Uterus (tissue), 4 donors: ENCODE measurements at places on chromosomes 6 and 20. TPM values are rescaled to one million over a fixed set of nuclear protein-coding genes. Genes with fewer than 3 reads are reported as not detected.

The LY6G6F gene
- not detected for total RNA-seq

The ENPP5 gene
- 0.73 TPM for total RNA-seq

The TGM3 gene
- total RNA-seq: not detected

The SMLR1 gene
- total RNA-seq: not detected

The FAM83C gene
- not detected for total RNA-seq

The ABHD16B gene
- not detected for total RNA-seq

The MAS1L gene
- total RNA-seq: not detected

The IRAK1BP1 gene
- 4.6 TPM for total RNA-seq

The CYP21A2 gene
- not detected for total RNA-seq

The GSTA2 gene
- not detected for total RNA-seq

The TAAR8 gene
- total RNA-seq: not detected

The UQCC2 gene
- total RNA-seq: 46.0 TPM

The DYNLT2 gene
- total RNA-seq: 3.0 TPM

GRCh38 chr6:127897484-127897883 lies 3.4 kb downstream of the THEMIS start:
- no peaks in the 10 kb centered on the region for H3K4me1 ChIP-seq
- no peak overlapping the region for H3K4me3 ChIP-seq
- no peaks in the 10 kb centered on the region for H3K36me3 ChIP-seq
- DNase-seq: no peak
- no peaks in the 10 kb centered on the region for H3K27me3 ChIP-seq

GRCh38 chr6:17159240-17159639 lies 57.4 kb downstream of the STMND1 start:
- no peak overlapping the region for H3K4me3 ChIP-seq
- no peaks in the 10 kb centered on the region for H3K27me3 ChIP-seq
- no peak overlapping the region for H3K27ac ChIP-seq
- no peaks in the 10 kb centered on the region for H3K36me3 ChIP-seq

DNA sequence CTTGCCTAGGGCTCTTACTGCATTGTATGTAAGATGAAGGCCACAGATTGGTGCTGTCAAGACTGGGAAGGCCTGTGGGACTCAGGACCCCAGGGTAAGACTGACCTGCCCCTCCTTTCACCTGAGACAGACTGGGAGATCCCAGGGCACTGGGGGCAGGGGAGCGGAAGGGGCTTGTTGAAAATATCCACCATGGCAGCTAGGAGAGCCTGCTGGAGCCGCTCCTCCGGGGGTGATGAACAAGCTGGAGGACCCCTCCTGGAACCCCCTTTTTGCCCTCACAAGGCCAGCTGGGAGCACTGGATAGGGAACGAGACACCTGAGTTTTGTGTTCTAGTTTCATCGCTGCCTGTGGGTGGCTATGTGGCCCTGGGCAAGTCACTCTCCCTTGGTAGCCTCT lies 9.2 kb upstream of the SDCBP2 start:
- H3K27ac ChIP-seq: peak overlapping the region; percentile 60
- no peaks in the 10 kb centered on the region for H3K27me3 ChIP-seq
- H3K4me1 ChIP-seq: no peaks in the 10 kb centered on the region
- no peak for DNase-seq

DNA sequence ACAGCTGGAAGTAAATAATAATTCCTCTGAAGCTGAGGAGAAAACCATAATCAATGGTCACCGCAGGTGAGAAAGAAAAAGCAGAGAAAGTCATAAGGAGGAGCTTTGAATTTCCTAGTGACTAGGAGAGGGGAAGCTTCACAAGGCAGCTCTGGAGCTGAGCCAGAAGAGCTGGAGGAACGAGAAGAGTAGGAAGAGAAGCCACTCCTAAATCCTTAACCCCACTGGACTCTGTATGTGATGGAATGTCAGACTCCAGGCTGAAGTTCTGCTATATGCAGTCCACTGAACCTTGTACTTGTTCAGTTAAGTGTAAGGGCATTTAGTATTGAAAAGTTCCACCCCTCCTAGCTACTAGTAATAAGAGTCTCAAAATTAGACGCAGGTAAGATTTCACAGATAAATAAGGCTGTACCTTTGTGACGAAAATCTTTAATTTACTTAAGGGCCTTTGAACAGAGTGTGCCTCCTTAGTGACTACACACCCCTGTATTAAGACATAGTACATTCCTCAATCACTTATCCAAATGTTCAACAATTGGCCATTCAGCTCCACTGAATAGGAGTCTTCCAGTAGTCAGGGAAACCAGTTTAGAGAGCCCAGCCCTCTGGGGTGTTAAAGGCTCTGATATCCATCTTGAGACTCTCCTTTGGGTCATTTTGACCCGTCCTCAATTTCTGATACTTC lies 71.4 kb upstream of the UFL1 start:
- H3K27ac ChIP-seq: no peak overlapping the region
- DNase-seq: no peak
- H3K27me3 ChIP-seq: no peaks in the 10 kb centered on the region
- H3K36me3 ChIP-seq: no peaks in the 10 kb centered on the region
- H3K4me3 ChIP-seq: no peak overlapping the region

GRCh38 chr6:90720404-90720803 lies 133.5 kb upstream of the MAP3K7 start:
- H3K36me3 ChIP-seq: no peaks in the 10 kb centered on the region
- H3K4me1 ChIP-seq: no peaks in the 10 kb centered on the region
- H3K4me3 ChIP-seq: no peak overlapping the region
- DNase-seq: no peak
- H3K27ac ChIP-seq: no peak overlapping the region

DNA sequence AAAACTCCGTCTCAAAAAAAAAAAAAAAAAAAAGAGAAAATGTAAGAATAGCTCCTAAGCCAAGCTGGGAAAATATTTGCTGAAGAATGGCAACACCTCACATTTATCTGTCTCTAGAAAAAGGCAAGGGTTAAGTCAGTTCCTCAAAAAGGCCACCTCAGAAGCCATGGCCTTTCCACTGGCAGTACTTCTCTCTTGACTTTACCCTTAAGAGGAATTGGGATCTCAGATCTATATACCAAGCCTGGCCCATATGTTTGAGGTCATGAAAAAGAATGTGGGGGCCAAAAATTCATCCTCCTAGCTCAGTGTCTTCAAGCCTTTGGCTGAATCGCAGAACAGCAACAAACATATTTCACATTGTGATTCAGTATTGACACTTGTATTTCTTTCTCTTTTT lies 10.9 kb upstream of the NCOA3 start:
- no peaks in the 10 kb centered on the region for H3K4me1 ChIP-seq
- DNase-seq: no peak
- no peak overlapping the region for H3K4me3 ChIP-seq
- H3K27me3 ChIP-seq: no peaks in the 10 kb centered on the region
- H3K27ac ChIP-seq: no peak overlapping the region

GRCh38 chr6:110635096-110635495 lies 158.7 kb upstream of the SLC22A16 start:
- H3K27me3 ChIP-seq: no peaks in the 10 kb centered on the region
- no peaks in the 10 kb centered on the region for H3K4me1 ChIP-seq
- DNase-seq: no peak
- H3K36me3 ChIP-seq: no peaks in the 10 kb centered on the region
- H3K4me3 ChIP-seq: no peak overlapping the region

DNA sequence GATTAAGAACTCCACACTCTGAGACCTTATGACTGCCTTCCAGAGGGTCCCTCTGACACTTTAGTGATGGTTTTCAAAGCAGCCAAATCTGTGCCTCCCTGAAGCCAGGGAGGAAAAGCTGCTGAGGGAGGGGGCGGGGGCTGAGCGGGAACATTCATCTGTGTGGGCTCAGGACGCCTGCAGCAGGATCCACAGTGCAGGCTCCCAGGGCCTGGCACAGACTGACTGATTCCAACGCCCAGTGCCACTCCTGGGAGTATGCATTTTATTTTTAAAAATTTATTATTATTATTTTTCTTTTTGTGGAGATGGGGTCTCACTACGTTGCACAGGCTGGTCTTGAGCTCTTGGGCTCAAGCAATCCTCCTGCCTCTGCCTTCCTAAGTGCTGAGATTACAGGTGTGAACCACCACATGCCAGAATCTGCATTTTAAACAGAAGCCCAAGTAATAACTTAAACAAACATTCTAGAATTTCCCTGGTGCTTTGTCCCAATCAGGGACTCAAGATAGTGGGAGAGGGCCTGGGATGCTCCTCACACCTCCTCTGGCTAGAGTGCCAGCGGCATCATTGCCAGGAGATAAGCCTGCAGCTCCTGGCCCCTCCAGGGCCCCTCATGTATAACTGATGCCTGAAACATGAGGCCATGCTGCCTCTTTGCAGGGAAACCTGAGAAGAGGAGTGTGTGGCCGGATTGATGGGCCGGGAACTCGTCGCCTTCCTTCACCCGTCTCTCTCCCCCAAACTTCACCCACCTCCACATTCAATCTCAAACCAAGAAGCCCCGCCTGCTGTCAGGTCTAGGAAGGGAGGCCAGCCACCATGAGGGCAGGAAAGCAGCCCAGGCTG lies 438 bp upstream of the TMC2 start:
- H3K4me1 ChIP-seq: no peaks in the 10 kb centered on the region
- H3K36me3 ChIP-seq: no peaks in the 10 kb centered on the region
- H3K27me3 ChIP-seq: no peaks in the 10 kb centered on the region
- no peak for DNase-seq
- no peak overlapping the region for H3K4me3 ChIP-seq

- H3K4me1 ChIP-seq: no peaks in the 10 kb centered on the region
- H3K36me3 ChIP-seq: no peaks in the 10 kb centered on the region
- no peak overlapping the region for H3K4me3 ChIP-seq
- peak; percentile 15 for DNase-seq
Observed at GRCh38 chr6:113328886-113329381, 528.2 kb upstream of the MARCKS start.

GRCh38 chr6:98657764-98658163 lies 176.6 kb upstream of the POU3F2 start:
- H3K4me1 ChIP-seq: no peaks in the 10 kb centered on the region
- no peak overlapping the region for H3K4me3 ChIP-seq
- DNase-seq: no peak
- H3K27me3 ChIP-seq: no peaks in the 10 kb centered on the region
- no peak overlapping the region for H3K27ac ChIP-seq
- H3K36me3 ChIP-seq: no peaks in the 10 kb centered on the region

DNA sequence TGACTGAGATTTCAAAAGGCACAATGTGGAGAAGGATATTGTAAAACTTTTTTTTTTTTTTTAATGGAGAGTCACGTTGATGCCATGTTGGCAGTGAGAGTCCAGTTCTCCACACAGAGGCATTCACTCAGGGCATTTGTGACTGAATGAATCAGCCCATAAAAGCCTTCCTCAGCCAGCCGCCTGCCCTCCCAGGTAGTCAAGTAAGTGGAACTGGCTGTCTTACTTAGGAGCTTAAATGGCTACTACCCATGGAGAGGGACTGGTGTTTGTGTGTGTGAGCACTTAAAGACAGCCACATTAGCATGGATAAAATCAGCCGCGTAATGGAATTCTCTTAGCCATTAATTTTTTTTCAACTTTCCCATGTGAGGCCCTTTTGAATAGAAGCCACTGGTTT lies 12.6 kb downstream of the AAR2 start:
- DNase-seq: no peak
- no peaks in the 10 kb centered on the region for H3K4me1 ChIP-seq
- no peaks in the 10 kb centered on the region for H3K36me3 ChIP-seq
- no peak overlapping the region for H3K4me3 ChIP-seq

DNA sequence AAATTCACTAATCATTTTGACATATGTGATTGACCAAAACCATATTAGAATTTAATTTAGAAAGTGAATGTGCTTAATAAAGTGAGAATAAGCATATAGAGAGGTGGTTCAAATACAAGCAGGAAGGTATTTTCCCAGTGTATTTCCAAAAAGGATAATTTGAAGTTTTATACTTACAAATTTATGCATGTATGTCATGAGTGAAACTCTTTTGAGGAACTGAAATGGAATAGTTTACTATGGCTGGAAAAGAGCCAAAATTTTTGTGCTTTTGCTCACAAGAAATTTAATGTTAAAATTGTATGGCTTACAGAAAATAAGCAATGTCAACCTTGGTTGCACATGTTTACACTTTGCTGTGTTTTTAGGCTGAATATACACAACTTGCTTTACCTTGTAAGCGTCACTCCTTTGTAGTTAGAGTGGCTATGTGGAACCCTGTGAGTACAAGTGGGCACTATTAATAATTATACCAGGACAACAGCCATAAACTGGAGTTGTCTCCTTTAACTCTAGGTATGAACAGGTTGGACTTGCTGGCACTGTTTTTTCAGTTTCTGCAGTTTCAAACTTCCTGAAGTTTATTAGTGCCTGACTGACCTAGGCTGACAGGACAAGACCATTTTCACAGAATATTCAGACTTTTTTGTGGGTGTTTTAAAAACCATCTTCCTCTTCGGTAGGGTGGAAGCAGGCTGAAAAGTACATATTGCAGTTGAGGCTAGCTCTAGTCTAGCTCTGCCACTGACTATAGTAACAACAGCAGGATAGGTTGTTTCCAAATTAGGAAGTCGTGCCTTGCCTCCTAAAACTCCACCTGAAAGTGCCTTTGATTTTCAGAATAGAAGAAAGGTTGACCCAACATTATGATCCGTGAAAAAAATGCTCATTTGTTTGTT lies 6.0 kb downstream of the AFDN start:
- H3K4me1 ChIP-seq: no peaks in the 10 kb centered on the region
- H3K36me3 ChIP-seq: no peaks in the 10 kb centered on the region
- no peaks in the 10 kb centered on the region for H3K27me3 ChIP-seq

GRCh38 chr6:20900389-20901160 lies 366.3 kb downstream of the CDKAL1 start:
- H3K36me3 ChIP-seq: no peaks in the 10 kb centered on the region
- no peak overlapping the region for H3K4me3 ChIP-seq
- DNase-seq: no peak
- no peaks in the 10 kb centered on the region for H3K27me3 ChIP-seq

- DNase-seq: no peak
- H3K4me1 ChIP-seq: no peaks in the 10 kb centered on the region
- no peaks in the 10 kb centered on the region for H3K36me3 ChIP-seq
- no peak overlapping the region for H3K27ac ChIP-seq
Observed at GRCh38 chr6:131764350-131764749, 43.5 kb upstream of the ENPP1 start.

- DNase-seq: no peak
- no peak overlapping the region for H3K27ac ChIP-seq
- H3K4me3 ChIP-seq: no peak overlapping the region
- no peaks in the 10 kb centered on the region for H3K4me1 ChIP-seq
- no peaks in the 10 kb centered on the region for H3K27me3 ChIP-seq
Observed at GRCh38 chr6:7821426-7821825, 89.2 kb downstream of the TXNDC5 start.

DNA sequence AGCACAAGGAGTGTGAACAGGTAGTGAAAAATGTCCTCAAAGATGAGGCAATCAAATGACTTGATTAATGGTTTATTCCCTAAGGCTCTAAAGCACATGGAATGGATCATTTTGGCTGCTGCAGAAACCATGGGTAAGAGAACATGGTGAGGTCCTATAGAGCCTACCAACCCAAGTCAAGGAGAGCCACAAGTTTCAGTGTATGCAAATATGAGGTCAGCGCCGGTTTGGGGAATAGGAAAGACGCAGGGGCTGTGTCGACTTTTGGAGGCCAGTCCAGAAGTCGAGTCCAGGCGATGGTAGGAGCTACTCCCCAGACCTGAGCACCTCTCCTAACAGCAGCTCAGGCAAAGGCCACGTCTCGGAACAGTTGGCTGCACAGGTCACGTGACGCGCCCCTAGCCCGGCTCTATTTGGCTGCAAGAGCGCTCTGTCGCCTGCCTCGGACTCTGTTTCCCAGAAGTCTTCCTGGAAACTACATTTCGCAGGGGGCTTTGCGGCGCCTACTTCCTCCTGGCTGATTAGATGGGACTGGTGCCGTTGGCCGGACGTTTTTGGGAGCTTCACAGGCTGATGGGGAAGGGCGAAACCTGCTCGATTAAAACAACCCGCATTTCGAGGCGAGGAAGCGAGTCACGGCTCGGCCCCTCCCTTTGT lies 74.4 kb upstream of the CHD6 start:
- no peaks in the 10 kb centered on the region for H3K27me3 ChIP-seq
- DNase-seq: peak; percentile 84
- peak overlapping the region; percentile 72 for H3K4me3 ChIP-seq
- no peaks in the 10 kb centered on the region for H3K4me1 ChIP-seq
